ENCODE measurements at places on chromosomes 2 and 18.

DNA sequence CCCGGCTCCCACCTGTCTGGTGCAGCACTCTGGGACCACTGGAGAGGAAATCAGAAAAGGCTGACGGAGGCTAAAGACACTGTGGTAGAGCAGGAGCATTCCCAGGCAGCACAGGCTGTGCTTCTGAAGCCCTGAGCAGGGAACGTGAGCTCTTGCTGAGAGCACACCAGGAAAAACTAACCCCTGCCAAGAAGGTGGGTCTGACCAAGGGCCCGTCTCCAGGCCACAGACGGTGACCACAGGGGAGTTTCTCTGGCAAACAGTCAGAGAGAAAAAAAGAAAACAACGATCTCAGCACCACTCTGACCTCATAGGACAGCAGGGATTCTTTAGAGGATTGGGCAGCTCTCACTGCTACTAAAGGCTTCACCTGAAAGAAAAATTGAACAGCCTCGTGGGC is 201.4 kb downstream of the AFF3 start:
- no peak for DNase-seq

DNA sequence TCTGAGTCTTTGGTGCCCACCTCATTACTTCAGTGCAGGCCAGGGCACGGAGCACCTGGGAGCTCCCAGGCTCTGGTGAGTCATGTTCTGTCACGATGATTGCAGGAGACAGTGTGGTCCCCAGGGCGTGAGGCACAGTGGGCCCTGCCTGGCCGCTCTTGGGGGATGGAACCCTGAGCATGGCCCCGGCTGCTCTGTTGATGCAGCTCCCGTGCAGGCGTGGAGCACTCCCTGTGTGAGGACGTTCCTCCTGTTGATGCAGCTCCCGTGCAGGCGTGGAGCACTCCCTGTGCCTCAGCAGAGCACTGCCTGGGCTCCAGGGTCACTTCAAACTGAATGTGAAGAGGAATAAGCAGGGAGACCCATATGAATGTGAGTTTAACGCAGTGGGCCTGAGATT is 30.1 kb downstream of the COPS9 start:
- no peak for DNase-seq

DNA sequence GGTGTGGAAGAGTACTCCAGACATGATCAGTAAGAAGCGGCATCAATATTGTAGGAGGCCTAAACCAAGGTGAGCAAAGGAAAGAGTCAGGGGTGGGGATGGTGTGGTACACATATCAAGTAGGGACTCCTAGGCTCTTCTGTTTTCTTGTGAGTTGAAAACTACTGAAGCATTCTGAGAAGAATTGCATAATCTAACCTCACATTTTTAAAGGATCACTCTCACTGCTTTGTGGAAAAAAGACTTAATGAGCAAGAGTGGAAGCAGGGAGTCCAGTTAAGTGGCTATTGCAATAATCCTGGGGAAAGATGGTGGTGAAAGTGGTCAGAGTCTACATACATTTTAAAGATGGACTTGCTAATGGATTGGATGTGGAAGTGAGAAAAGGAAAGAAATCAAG is 899.5 kb upstream of the FAM98A start:
- no peak for DNase-seq

DNA sequence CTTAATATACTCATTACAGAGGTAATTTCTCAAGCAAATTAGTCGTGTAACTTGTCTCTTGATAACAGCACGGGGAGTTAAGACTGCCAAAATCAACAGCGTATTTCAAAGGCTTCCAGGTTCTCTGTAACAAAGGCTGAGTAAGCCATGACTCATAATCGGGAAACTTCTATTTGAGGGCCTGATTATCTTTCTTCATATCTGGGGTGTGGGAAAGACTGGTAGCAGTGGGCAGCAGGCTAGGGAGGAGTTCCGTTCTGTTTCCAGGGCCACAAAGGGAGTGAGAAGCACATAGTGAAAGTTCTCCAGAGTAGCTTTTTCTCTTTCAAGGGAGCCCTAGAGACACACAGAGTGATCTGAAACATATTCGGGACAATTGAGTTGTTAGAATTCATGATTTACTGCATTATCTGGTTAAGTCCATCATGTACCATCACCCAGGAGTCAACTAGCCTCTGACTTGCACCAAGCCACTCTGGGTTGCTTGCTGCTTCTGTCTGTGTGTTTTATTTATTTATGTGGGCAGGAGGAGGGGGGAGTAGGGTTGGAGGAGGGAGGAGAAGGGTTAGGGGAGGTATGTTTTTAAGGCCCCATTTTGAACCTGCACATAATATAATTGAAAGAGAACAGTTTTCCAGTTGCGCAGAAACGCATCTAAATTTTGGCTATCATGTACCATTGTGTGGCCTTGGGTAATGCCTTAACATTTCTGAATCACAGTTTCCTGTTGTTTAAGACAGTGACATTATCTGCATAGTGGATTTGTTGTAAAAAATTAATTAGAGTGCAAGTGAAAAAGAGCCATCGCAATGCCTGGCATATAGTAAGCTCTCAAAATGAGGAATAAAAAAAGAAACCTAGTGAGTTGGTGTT is 80.5 kb upstream of the ITPRID2 start:
- DNase-seq = no peak

DNA sequence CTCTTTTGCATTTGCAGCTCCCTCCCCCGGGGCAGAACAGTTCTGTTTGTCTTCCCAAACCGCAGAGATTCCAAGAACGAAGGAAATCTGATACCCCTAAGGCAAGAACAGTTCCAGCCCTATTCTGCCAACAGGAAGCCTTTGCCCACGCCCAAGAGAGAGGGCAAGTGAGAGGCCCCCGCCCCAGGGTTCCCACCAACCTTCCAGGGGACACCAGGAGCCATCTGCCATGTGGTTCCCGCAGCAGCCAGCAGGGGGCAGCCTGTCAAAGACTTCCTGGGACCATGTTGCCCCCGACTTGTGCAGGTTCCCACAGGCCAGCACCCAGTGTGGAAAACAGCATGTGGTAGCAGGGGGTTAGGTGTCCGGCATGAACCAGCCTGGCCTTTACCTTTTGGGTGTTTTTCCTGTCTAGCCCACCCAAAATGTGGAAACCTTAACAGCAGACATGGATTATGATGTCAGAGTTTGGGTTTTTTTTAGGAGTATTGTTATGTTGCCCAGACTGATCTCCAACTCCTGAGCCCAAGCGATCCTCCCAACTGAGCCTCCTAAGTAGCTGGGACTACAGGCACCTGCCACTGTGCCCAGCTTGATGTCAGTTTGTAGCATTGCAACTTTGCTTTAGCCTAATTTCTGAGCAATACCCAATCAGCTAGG is 21.7 kb upstream of the EFHD1 start:
- peak; percentile 64 for DNase-seq

DNA sequence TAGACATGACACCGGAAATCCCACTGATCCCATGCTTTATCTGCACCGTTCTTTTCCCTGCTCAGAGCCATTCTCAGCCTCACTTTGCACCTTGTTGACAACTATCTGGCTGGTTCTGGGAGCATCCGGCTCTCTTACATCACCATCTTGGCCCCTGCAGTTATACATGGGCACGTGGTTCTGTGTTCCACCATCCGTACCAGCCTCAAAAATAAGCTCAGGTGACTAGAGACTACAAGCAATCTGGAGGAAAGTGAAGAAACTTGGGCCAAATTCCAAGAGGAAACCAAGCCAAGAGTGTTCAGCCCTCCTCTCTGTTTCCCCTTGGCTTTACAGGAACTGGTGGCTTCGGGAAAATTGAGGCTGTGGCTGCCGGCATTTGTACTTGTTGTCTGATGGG is 244.6 kb upstream of the ACVR2A start:
- DNase-seq = no peak

- no peak for DNase-seq
These were observed 139.8 kb downstream of the GLI2 start for GRCh38 chr2:120875431-120875830.

DNA sequence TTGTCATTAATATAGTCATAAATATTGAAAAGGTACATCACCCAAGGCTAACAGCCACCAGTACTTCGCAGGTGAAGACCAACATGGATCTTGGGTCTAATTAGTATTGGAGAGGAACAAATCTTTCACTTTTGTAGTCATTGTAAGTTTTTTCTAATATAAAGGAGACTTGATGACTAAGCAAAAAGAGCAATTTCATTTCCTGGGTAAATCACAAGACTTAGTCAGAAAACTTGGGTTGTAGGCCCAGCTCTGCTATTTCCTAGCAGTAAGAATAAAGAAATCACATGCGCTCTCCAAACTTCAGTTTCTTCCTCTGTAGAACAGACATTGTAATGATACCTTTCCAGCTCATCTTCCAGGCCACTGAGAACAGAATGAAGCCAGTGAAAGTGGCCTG is 40.9 kb downstream of the NRP2 start:
- no peak for DNase-seq

DNA sequence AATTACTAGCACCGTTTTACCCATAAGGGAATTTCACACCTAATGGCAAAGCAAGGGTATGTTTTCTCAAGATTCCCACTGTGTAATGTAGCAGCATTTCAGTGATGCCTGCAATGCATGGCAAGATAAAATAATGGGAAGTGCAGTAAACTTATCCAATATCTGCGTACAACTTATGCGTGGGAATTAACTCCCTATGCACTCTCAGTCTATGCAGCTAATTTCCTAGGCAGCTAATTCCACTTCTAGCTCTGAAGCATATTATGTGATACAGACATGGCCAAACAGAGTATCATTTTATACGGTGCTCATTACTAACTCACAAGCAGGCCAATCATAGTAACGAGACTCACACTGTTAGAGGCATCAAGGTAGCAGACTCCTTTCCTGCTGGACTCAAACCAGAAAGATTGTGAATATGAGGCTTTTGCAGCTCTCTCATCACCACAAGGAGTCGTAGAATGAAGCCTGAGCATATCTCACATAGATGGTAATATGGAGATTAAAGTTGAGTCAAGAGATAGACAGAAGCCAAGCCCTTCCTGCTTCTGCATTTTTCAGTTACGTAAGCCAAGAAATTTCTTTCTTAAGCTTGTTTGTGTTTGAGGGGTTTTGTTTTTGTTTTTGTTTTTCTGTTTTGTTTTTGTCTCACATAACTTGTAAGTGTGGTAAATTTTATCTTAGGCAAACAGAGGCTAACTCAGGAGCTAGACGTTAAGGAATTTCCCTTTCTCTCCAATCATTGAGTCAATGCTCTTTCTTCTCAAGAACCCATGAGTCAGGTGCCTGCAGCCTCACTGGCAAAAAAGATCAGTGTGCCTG is 34.8 kb upstream of the ITGAV start:
- no peak for DNase-seq

DNA sequence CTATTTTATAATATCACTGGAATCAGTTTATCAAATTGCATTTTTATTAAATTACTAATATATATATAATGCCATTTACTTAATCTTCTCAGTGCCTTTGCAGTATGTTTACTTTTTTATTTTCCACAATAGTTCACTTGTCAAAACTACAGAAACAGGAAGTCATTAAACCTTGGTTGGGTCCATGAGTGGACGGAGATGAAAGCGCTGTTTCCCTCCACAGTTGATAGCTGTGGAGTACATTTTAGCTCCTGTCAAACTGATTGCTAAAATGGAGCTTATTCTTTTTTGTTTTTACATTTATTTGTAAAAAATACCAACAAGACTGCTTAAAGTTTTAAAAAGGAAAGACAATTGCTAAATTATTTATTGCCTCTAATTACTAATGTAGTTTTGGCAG is 19.2 kb downstream of the MFF start:
- DNase-seq = no peak

All from hematopoietic multipotent progenitor cell treated with erythropoietin and hydrocortisone succinate and interleukin-3 and kit ligand, for 15 days (in vitro differentiated cells).